CD4-positive, alpha-beta memory T cell (primary cell): ENCODE measurements at places on chromosomes 7 and 10.

DNA sequence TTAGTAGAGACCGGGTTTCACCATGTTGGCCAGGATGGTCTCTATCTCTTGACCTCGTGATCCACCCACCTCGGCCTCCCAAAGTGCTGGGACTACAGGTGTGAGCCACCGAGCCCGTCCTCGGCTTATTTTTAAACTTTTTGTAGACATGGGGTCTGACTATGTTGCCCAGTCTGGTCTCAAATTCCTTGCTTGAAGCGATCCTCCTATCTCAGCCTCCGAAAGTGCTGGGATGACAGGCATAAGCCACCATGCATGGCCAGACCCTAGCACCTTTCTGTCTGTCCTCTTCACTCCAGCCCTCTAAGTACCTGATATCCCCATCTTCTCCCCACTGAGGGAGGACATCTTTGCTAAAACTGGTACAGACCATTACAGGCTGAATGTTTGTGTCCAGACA, 41.4 kb downstream of the TMEM130 start:
- DNase-seq = no peak

DNA sequence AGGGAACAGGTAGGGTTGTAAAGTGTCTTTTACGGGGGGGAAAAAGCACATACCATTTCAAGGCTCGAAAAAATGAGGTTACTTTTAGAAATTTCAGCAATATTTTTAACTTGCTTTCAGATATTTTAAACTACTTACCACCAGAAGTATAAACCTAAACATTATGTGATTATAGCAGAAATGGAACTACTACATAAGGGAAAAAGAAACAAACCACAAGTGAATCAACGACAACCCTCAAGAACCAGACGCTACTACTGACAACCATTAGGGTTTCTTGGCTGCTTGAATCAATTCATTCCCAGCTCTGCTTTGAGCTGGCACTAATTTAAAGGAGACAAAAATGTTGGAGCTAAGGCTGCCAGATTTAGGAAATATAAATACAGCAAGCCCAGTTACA, 80.1 kb downstream of the ZFAND4 start:
- DNase-seq = no peak

GRCh38 chr7:134098072-134098471, 29.1 kb upstream of the LRGUK start:
- DNase-seq = no peak

DNA sequence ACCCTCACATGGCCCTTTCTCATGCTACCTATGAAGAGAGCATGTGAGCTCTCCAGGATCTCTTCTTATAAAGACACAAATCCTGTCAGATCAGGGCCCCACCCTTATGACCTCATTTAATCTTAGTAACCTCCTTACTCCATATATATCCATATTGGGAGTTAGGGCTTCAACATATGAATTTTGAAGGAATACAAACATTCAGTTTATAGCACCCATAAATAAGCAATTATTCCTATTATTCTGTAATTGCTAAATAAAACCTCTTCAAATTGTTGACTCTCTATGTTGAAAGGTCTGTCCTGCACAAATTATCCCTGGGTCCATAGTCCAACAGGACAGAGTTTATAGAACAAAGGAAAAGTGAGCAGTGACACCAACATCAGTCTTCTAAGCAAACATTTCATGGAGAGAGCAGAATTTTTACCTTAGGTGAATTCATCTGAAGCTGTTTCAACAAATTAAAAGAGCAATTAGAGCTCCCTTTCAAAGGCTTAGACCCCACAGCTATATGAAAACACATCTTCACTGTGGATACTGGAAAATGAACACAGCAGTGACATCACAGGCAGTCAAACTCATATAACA, 12.2 kb downstream of the DOCK4 start:
- no peak for DNase-seq

DNA sequence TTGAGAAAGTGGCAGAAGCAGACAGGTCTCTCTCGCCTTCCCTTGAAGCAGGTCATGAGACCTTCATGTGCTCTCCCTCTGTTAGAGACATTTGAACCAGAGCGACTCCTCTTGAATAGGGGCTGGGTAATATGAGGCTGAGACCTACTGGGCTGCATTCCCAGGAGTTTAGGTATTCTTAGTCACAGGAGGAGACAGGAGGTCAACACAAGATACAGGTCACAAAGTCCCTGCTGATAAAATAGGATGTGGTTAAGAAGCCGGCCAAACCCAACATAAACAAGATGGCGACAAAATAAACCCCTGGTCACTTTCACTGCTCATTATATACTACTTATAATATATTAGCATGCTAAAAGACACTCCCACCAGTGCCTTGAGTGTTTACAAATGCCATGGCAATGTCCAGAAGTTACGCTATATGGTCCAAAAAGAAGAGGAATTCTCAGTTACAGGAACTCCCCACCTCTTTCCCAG, 43.5 kb upstream of the MSRB2 start:
- no peak for DNase-seq
